ENCODE measurements at places on chromosomes 11 and 22.

DNA sequence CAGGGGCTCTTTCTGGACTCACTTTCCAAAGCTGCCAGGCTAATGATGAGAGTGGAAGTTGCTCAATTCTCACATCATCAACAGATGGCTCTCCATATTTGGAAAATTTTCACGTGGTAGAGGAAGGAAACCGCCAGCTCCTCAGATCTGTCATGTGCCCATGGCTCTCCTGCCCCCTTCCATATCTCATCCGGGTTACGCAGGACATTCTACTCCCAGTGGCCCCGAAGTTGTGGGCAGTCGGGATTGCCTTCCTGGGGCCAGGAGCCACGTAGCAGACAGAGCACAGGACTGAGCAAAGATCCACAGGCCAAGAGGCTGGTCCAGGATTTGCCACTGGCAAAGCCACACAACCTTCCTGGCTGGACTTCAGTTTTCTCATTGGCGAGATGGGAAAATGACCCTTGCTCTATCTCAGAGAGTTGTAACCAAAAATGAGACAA, 38.8 kb downstream of the RPUSD4 start:
- no peak for DNase-seq
- no peaks in the 10 kb centered on the region for H3K27me3 ChIP-seq
- no peaks in the 10 kb centered on the region for H3K4me1 ChIP-seq
- no peaks in the 10 kb centered on the region for H3K36me3 ChIP-seq
- no peak overlapping the region for H3K27ac ChIP-seq

GRCh38 chr11:15526032-15526431, 411.3 kb downstream of the INSC start:
- H3K27me3 ChIP-seq, result no peaks in the 10 kb centered on the region
- H3K4me1 ChIP-seq, result no peaks in the 10 kb centered on the region
- H3K27ac ChIP-seq, result no peak overlapping the region
- H3K4me3 ChIP-seq, result no peak overlapping the region

GRCh38 chr11:87739261-87739660, 436.0 kb downstream of the RAB38 start:
- no peak for DNase-seq
- H3K4me1 ChIP-seq, result no peaks in the 10 kb centered on the region
- no peaks in the 10 kb centered on the region for H3K36me3 ChIP-seq
- no peaks in the 10 kb centered on the region for H3K27me3 ChIP-seq
- H3K27ac ChIP-seq, result no peak overlapping the region
- no peak overlapping the region for H3K4me3 ChIP-seq

DNA sequence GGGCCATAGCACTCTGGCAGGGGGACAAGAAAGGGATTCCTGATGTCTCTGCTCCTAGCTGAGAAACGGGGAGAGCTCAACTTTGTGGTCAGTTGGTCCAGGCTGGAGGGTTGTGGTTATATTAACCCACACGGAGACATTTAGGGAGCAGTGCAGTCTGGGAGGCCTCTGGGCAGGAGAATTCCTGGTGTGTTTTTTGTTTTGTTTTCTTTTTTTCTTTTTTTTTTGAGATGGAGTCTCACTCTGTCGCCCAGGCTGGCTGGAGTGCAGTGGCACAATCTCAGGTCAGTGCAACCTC, 88.0 kb upstream of the SHISAL1 start:
- no peaks in the 10 kb centered on the region for H3K4me1 ChIP-seq
- no peak for DNase-seq
- no peak overlapping the region for H3K27ac ChIP-seq
- H3K27me3 ChIP-seq, result no peaks in the 10 kb centered on the region
- H3K36me3 ChIP-seq, result no peaks in the 10 kb centered on the region

- H3K4me1 ChIP-seq, result no peaks in the 10 kb centered on the region
- H3K27me3 ChIP-seq, result no peaks in the 10 kb centered on the region
- no peak overlapping the region for H3K27ac ChIP-seq
- H3K4me3 ChIP-seq, result no peak overlapping the region
- DNase-seq, result no peak
Measured at GRCh38 chr11:126697936-126698335, 302.6 kb downstream of the KIRREL3 start.

GRCh38 chr11:131495423-131495822, 125.0 kb downstream of the NTM start:
- no peak overlapping the region for H3K27ac ChIP-seq
- no peak for DNase-seq

- no peak overlapping the region for H3K27ac ChIP-seq
- no peak overlapping the region for H3K4me3 ChIP-seq
- H3K36me3 ChIP-seq, result no peaks in the 10 kb centered on the region
- no peaks in the 10 kb centered on the region for H3K4me1 ChIP-seq
- DNase-seq, result no peak
Measured at GRCh38 chr11:9103542-9104276, 12.3 kb upstream of the SCUBE2 start.

DNA sequence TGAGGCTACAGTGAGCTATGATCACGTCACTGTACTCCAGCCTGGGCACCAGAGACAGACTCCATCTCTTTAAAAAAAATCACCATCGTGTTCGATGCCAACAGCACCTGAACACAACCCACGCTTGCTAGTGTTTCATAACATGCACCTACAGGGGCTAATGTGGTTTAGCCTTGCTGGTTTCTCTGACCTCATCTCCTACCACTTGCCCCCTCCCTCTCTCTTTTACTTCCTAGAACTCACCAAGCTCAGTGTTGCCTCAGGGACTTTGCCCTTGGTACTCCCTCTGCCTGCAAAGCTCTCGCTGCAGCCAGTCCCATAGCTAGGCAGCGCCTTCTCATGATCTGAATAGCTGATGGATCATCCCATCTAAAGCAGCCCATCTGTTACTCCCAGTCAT, 99.8 kb downstream of the FBXO7 start:
- no peak overlapping the region for H3K27ac ChIP-seq
- no peak overlapping the region for H3K4me3 ChIP-seq
- H3K27me3 ChIP-seq, result no peaks in the 10 kb centered on the region
- no peaks in the 10 kb centered on the region for H3K36me3 ChIP-seq

- no peak for DNase-seq
- H3K27me3 ChIP-seq, result no peaks in the 10 kb centered on the region
- no peaks in the 10 kb centered on the region for H3K4me1 ChIP-seq
Measured at GRCh38 chr11:12756867-12757266, 82.6 kb downstream of the TEAD1 start.

- H3K27ac ChIP-seq, result no peak overlapping the region
- no peak for DNase-seq
- H3K36me3 ChIP-seq, result no peaks in the 10 kb centered on the region
- H3K4me3 ChIP-seq, result no peak overlapping the region
- no peaks in the 10 kb centered on the region for H3K27me3 ChIP-seq
Measured at GRCh38 chr11:26227301-26227746, 104.6 kb upstream of the ANO3 start.

DNA sequence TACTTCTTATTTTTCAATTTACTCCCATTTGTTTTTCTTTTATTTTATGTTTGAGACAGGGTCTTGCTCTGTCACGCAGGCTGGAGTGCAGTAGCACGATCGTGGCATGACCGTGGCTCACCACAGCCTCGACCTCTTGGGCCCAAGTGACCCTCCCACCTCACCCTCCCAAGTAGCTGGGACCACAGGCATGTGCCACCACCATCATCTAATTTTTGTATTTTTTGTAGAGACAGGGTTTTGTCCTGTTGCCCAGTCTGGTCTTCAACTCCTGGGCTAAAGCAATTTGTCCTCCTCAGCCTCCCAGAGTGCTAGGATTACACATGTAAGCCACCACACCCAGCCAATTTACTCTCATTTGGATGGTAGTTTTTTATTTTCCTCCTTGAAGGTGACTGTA, 679.3 kb upstream of the CCDC179 start:
- H3K27ac ChIP-seq, result no peak overlapping the region
- no peak overlapping the region for H3K4me3 ChIP-seq
- no peaks in the 10 kb centered on the region for H3K4me1 ChIP-seq
- H3K36me3 ChIP-seq, result no peaks in the 10 kb centered on the region
- no peaks in the 10 kb centered on the region for H3K27me3 ChIP-seq

- peak overlapping the region; percentile 16 for H3K4me3 ChIP-seq
- no peak overlapping the region for H3K27ac ChIP-seq
- DNase-seq, result no peak
- no peaks in the 10 kb centered on the region for H3K27me3 ChIP-seq
- no peaks in the 10 kb centered on the region for H3K36me3 ChIP-seq
- no peaks in the 10 kb centered on the region for H3K4me1 ChIP-seq
Measured at GRCh38 chr11:57277845-57278720, 41.0 kb upstream of the APLNR start.

- no peak for DNase-seq
- H3K27ac ChIP-seq, result peak overlapping the region; percentile 32
- H3K4me1 ChIP-seq, result peaks cover 16% of the 10 kb centered on the region
- no peaks in the 10 kb centered on the region for H3K27me3 ChIP-seq
- H3K36me3 ChIP-seq, result no peaks in the 10 kb centered on the region
Measured at GRCh38 chr22:49951986-49952896, 8.3 kb upstream of the PIM3 start.

GRCh38 chr11:69666261-69666660, 8.9 kb downstream of the LTO1 start:
- no peaks in the 10 kb centered on the region for H3K27me3 ChIP-seq
- H3K27ac ChIP-seq, result no peak overlapping the region
- H3K36me3 ChIP-seq, result peaks cover 63% of the 10 kb centered on the region
- H3K4me1 ChIP-seq, result no peaks in the 10 kb centered on the region

DNA sequence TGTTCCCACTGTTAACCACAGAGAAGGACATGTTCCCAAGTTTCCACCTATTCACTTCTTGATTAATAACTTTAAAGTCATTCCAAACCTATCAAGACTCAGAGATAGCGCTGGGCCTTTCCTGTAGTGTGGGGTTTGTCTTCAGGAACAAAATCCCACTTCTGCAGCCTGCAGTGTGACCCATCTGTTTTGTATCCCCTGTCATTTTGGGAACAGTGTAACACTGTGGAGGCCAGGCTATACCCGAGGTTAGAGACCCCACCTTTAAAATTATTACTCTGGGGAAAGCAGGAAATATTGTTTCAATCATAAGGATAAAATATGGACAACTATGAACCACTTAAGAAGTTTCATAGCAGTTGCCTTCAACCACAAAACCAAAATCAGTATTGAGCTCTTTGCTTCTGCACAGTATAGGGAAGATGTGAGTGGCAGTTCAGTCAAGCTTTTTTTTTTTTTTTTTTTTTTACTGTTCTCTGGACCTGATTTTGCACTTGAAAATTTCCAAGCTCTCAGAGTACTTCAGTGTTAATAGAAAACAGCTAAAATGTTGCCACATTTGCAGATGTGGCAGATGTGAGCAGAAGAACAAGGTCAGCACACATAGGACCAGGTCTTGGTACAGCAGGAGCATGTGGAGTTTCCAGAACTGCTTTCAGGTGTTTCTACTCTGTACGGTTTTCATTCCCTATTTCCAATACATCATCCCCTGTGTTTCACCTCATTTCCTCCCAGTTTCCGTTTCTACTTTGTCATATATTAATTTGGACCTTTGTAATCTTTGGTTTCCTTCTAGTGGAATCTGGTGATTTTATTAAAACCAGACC, 121.5 kb downstream of the MAML2 start:
- no peaks in the 10 kb centered on the region for H3K36me3 ChIP-seq
- no peaks in the 10 kb centered on the region for H3K27me3 ChIP-seq
- peak overlapping the region; percentile 12 for H3K27ac ChIP-seq
- H3K4me1 ChIP-seq, result peaks cover 17% of the 10 kb centered on the region
- DNase-seq, result no peak

DNA sequence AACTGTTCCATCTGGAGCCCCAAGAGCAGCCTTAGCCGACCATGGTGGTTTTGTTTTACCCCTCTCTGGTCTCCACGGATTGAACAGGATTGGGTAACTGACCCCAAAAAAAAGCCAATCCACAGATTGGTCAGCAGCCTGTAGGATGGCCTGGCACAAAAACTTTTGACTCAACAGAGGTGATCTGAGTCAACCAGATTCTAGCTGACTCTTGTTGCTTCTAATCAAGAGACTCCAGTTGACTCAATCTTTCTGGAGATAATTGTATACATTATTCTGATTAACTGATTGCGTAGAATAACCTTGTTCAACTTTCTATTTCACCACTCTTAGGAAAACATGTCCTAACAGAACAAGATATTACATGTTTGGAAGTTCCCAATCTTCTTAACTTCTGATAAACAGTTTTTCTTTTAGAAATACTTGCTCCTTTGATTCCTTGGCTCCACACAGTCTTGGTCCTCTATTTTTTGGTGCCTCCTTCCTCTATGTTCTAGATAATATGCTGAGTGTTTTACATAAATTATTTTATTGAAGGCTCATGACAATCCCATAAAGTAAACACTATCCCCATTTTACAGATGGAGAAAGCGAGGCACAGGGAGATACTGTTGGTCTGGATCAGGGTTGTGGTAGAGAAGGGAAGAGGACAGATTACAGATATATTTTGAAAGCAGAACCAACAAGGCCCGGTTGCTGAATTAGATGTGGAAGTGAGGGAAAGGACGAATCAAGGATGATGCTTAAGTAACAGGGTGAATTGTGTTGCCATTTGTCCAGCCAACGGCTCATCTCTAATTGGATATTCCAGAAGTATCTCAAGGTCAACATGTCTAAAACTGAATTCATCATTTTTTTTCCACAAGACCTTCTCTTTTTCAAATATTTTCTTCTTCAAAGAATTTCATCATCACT, 11.5 kb upstream of the ZC3H12C start:
- no peak overlapping the region for H3K27ac ChIP-seq
- DNase-seq, result no peak
- no peaks in the 10 kb centered on the region for H3K4me1 ChIP-seq
- H3K36me3 ChIP-seq, result no peaks in the 10 kb centered on the region

- no peaks in the 10 kb centered on the region for H3K27me3 ChIP-seq
- peak overlapping the region; percentile 73 for H3K4me3 ChIP-seq
- peaks cover 11% of the 10 kb centered on the region for H3K4me1 ChIP-seq
- H3K27ac ChIP-seq, result peak overlapping the region; percentile 89
Measured at GRCh38 chr11:79436919-79437277, 3.9 kb downstream of the TENM4 start.

GRCh38 chr22:49481659-49482399, 345.8 kb downstream of the BRD1 start:
- H3K36me3 ChIP-seq, result no peaks in the 10 kb centered on the region
- no peak overlapping the region for H3K27ac ChIP-seq
- no peak for DNase-seq
- no peaks in the 10 kb centered on the region for H3K4me1 ChIP-seq

DNA sequence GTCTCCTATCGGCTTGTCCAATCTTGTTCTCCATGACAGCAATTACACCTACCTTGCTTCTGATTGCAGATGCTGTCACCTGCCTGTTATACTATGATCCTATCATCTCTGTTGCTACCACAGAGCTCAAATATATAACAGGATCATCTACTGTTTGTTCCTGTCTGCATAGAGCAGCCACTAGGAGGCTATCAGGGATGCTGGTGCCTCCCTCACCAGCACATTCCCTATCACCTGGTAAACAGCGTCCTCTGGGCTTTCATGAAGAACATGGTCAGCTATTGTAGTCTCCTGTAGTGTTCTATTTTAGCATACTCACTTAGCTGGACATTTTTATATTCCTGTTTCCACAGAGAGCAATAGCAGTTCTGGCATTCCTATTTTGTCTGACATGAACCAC, 87.8 kb upstream of the FAT3 start:
- H3K27me3 ChIP-seq, result no peaks in the 10 kb centered on the region
- H3K36me3 ChIP-seq, result no peaks in the 10 kb centered on the region
- H3K27ac ChIP-seq, result no peak overlapping the region
- H3K4me1 ChIP-seq, result no peaks in the 10 kb centered on the region
